Ovary (tissue), 10 donors: ENCODE measurements at places on chromosomes 4 and X. TPM values are rescaled to one million over a fixed set of nuclear protein-coding genes. Genes with fewer than 3 reads are reported as not detected.

- no peak overlapping the region for H3K4me3 ChIP-seq
- no peak for DNase-seq
- no peak overlapping the region for H3K27ac ChIP-seq
- no peaks in the 10 kb centered on the region for H3K27me3 ChIP-seq
Measured at GRCh38 chr4:92520563-92520962, 216.8 kb downstream of the GRID2 start.

GRCh38 chrX:23013366-23013765 lies 13.6 kb downstream of the DDX53 start:
- no peak overlapping the region for H3K27ac ChIP-seq
- no peak for DNase-seq

GRCh38 chr4:2103843-2104547 lies 44.9 kb downstream of the NAT8L start:
- no peaks in the 10 kb centered on the region for H3K36me3 ChIP-seq
- DNase-seq: no peak
- H3K4me3 ChIP-seq: no peak overlapping the region
- no peak overlapping the region for H3K27ac ChIP-seq
- H3K27me3 ChIP-seq: no peaks in the 10 kb centered on the region
- no peaks in the 10 kb centered on the region for H3K4me1 ChIP-seq

DNA sequence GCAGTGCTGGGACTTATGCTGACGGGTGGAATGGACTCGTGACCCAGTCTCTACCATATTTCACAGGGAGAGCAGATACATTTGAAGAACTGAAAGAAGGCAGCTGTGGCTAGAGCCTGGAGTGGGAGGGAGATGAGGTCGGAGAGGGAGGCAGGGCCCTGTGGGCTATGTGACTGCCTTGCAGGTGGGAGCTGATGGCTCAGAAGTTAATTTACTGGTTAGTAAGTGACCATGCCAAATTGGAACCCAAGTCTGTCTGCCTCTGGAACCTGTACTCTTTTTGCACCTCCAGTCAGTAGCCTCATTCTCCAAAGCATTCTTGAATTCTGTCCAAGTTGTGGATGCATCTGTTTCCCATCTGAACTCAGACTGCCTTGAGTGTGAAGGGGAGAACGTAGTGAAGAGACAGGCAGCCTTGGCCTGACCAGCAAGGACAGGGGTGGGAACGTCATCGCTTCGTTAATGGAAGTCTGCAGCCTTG lies 92.3 kb downstream of the REPS2 start:
- H3K27me3 ChIP-seq: no peaks in the 10 kb centered on the region
- peak overlapping the region; percentile 52 for H3K27ac ChIP-seq
- no peaks in the 10 kb centered on the region for H3K36me3 ChIP-seq
- peak; percentile 60 for DNase-seq
- no peak overlapping the region for H3K4me3 ChIP-seq

Gene ARHGEF6
- total RNA-seq: 13.7 TPM

- no peaks in the 10 kb centered on the region for H3K36me3 ChIP-seq
- H3K4me1 ChIP-seq: no peaks in the 10 kb centered on the region
- H3K27me3 ChIP-seq: no peaks in the 10 kb centered on the region
Measured at GRCh38 chr4:95129821-95130311, 372.1 kb downstream of the BMPR1B start.

GRCh38 chr4:127181001-127181400 lies 451.8 kb upstream of the INTU start:
- no peak overlapping the region for H3K4me3 ChIP-seq
- no peak for DNase-seq
- no peaks in the 10 kb centered on the region for H3K4me1 ChIP-seq
- H3K27me3 ChIP-seq: no peaks in the 10 kb centered on the region
- H3K27ac ChIP-seq: no peak overlapping the region

Gene TLR10
- 1.4 TPM for total RNA-seq

- no peaks in the 10 kb centered on the region for H3K4me1 ChIP-seq
- H3K27ac ChIP-seq: no peak overlapping the region
- no peaks in the 10 kb centered on the region for H3K27me3 ChIP-seq
- no peaks in the 10 kb centered on the region for H3K36me3 ChIP-seq
- no peak overlapping the region for H3K4me3 ChIP-seq
Measured at GRCh38 chrX:93695981-93696380, 22.0 kb downstream of the FAM133A start.

DNA sequence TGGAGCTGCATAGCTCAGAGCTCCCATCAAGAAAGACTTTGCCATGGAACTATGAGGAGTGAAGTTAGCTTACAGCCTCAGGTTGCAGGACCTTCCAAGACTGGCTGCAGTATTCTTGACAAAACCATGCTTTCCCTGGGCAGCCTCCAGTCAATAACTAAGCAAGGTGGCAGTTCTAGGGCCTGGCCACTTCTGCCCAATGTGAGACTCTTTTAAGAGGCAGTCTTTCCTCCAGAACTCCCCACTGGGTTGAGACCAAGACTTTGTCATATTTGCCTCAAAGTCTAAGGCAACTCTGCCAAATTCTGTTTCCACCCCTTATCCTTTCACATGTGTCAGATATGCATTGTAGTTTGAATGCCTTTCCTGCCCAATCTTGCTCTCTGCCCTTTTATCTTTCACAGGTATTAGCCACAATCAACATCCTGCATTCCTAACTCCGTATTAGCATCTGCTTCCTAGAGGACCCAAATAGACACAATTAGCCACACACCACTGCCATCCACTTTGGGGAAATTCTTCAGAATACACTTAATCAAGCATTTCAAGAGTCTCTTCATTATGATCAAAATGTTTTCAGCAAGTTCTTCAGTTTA lies 17.7 kb upstream of the SLC25A43 start:
- no peaks in the 10 kb centered on the region for H3K4me1 ChIP-seq
- no peaks in the 10 kb centered on the region for H3K36me3 ChIP-seq
- DNase-seq: no peak
- no peak overlapping the region for H3K4me3 ChIP-seq

DNA sequence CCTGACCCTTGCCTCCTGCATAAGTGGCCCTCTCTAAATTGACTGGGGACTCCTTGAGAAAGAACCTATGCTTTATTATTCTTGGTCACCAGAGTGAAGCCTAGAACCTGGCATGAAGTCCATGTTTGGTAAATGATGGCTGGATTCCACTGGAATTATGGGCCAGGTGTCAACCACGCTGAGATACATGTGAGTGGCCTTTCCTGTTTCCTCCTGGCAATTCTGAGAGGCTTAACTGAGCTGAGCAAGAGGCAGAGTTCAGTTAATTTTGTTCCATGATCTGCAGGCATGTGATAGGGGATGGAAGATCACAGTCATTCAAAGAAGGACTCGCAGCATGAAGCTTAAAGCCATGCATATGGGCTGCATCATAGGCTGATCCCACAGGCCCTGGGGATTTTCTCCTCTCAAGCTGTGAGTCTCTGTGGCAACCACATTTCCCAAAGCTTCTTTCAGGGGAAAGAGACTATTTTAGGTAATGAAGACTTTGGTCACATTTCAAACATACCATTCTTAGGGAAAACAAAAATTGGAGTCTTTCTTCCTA lies 69.4 kb upstream of the CLNK start:
- no peaks in the 10 kb centered on the region for H3K4me1 ChIP-seq
- no peak overlapping the region for H3K4me3 ChIP-seq
- H3K27ac ChIP-seq: no peak overlapping the region
- no peaks in the 10 kb centered on the region for H3K27me3 ChIP-seq
- no peaks in the 10 kb centered on the region for H3K36me3 ChIP-seq
- no peak for DNase-seq

DNA sequence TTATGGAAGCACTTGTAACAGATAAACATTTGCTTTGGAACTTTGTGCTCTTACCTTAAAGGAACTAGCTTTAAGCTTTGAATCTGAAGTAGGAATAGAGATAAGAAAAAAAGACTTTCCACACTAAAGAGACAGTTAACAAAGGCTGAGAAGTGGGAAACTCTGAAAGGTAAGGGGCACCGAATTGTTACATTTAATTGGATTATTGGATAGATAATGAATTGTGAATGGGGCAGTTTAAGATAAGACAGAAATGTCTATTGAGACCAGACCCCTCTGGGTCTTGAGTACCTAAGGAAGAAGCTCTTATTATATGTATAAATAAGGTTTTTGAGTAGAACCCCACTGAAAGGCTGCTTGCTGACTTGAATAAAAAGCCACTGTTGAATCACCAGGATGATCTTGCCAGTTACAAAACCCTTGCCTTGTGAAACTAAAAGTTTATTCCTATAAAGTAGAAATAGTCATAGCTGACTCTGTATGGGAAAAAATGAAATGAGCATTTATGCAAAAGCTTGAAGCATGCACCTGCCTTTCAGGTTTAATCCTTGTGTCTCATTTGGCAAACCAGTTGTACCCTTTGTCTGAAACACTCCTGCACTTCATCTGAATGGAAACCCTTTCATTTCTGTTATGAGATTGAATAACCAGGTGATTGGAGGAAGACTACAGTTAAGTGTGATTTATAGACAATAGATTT lies 423.2 kb downstream of the RPA4 start:
- H3K27me3 ChIP-seq: no peaks in the 10 kb centered on the region
- no peaks in the 10 kb centered on the region for H3K4me1 ChIP-seq
- no peak for DNase-seq
- H3K36me3 ChIP-seq: no peaks in the 10 kb centered on the region

Gene CSN1S1
- total RNA-seq: not detected

Gene STATH
- total RNA-seq: not detected

Gene SLC10A4
- total RNA-seq: not detected

- no peak overlapping the region for H3K4me3 ChIP-seq
- H3K36me3 ChIP-seq: no peaks in the 10 kb centered on the region
- no peak for DNase-seq
Measured at GRCh38 chr4:6965329-6965728, 55.7 kb downstream of the TBC1D14 start.

Gene ATP8A1
- total RNA-seq: 15.6 TPM

GRCh38 chr4:175705407-175705806 lies 106.7 kb downstream of the GPM6A start:
- no peaks in the 10 kb centered on the region for H3K4me1 ChIP-seq
- H3K27me3 ChIP-seq: no peaks in the 10 kb centered on the region
- H3K27ac ChIP-seq: no peak overlapping the region
- H3K36me3 ChIP-seq: no peaks in the 10 kb centered on the region
- no peak overlapping the region for H3K4me3 ChIP-seq

DNA sequence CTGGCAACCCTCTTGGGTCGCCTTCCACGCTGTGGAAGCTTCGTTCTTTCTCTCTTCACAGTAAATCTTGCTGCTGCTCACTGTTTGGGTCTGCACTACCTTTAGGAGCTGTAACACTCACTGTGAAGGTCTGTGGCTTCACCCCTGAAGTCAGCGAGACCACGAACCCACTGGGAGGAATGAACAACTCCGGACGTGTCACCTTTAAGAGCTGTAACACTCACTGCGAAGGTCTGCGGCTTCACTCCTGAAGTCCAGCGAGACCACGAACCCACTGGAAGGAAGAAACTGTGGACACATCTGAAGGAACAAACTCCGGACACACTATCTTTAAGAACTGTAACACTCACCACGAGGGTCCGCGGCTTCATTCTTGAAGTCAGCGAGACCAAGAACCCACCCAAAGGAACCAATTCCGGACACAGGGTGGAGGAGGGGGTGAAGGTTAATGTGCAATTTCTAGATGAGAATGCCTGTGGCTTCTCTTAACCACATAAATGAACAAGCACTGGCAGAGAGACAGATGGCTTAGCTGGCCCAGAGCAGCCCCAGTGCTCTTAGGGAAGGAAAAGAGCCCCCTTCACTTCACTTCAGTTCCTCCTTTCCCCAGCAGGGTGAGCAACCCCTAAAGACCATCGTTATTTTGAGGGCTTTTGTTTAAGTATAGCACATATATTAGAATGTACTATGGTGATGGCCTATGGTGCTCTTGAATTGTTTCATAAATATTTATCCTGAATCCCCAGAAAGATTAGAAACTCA lies 73.0 kb downstream of the LUZP4 start:
- H3K4me1 ChIP-seq: peaks cover 2% of the 10 kb centered on the region
- H3K36me3 ChIP-seq: no peaks in the 10 kb centered on the region
- no peak overlapping the region for H3K27ac ChIP-seq
- DNase-seq: no peak
- H3K4me3 ChIP-seq: no peak overlapping the region

DNA sequence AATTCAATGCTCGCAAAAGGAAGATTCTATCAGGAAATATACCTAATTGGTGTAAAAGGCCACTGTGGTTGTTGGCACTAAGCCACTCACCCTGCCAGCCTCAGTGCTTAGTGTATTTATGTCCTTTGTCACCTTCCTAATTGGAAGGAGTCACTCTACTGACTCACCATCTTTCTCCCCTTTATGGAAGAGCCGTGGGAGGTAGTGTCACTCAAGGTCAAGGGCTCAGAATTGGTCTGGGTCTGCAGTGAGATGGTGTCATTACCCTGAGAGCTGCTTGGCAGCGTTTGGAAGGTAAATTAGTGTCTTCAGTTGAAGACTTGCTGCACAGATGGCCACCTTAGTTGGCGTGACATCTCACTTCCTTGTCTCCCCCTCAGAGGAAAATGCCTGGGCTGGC lies 41.7 kb upstream of the CDKN2AIP start:
- no peak overlapping the region for H3K4me3 ChIP-seq
- H3K27me3 ChIP-seq: no peaks in the 10 kb centered on the region
- H3K4me1 ChIP-seq: no peaks in the 10 kb centered on the region
- no peak for DNase-seq

GRCh38 chrX:55758033-55758432 lies 40.5 kb downstream of the RRAGB start:
- H3K27ac ChIP-seq: no peak overlapping the region
- no peak overlapping the region for H3K4me3 ChIP-seq
- no peaks in the 10 kb centered on the region for H3K27me3 ChIP-seq

DNA sequence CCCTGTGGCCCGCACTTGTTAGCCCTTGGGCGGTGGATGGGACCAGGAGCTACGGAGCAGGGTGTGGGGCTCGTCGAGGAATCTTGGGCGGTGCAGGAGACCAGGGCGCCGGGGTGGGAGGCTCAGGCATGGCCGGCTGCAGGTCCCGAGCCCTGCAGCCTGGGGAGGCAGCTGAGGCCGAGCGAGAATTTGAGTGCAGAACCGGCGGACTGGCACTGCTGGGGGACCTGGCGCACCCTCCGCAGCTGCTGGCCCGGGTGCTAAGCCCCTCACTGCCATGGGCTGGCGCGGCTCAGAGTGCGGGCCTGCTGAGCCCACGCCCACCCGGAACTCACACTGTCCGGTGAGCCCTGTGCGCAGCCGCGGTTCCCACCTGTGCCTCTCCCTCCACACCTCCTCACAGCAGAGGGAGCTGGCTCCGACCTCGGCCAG lies 73.6 kb upstream of the TLL1 start:
- H3K4me3 ChIP-seq: no peak overlapping the region
- H3K4me1 ChIP-seq: no peaks in the 10 kb centered on the region
- no peaks in the 10 kb centered on the region for H3K36me3 ChIP-seq
- DNase-seq: no peak
- no peaks in the 10 kb centered on the region for H3K27me3 ChIP-seq

DNA sequence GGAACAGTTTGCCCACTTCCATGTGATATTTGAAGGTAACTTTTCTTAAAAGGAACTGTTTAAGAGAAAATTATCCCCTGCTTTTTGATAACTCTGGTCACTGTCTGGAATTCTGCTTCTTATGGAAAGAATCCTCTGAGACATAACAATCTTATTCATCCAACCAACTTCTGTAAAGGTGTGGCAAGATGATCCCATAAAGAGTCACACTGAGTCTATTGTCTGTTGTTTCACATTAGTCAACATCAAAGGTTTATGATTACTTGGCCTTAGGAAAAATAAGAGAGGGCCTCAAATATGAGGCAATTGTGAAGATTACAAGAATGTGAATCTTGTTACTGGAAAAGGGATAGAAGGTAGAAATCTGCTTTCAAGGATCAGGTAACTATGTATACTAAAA lies 88.0 kb upstream of the MAGEB18 start:
- H3K27ac ChIP-seq: no peak overlapping the region
- H3K4me3 ChIP-seq: no peak overlapping the region
- H3K4me1 ChIP-seq: no peaks in the 10 kb centered on the region
- no peaks in the 10 kb centered on the region for H3K36me3 ChIP-seq
- no peak for DNase-seq

GRCh38 chr4:176782191-176782590 lies 10.5 kb downstream of the VEGFC start:
- no peak overlapping the region for H3K4me3 ChIP-seq
- DNase-seq: no peak
- no peak overlapping the region for H3K27ac ChIP-seq
- H3K27me3 ChIP-seq: no peaks in the 10 kb centered on the region
